ENCODE measurements at places on chromosomes 3 and 15.
A peak's percentile ranks its signal among the peaks of the same experiment; 100 is the strongest.

DNA sequence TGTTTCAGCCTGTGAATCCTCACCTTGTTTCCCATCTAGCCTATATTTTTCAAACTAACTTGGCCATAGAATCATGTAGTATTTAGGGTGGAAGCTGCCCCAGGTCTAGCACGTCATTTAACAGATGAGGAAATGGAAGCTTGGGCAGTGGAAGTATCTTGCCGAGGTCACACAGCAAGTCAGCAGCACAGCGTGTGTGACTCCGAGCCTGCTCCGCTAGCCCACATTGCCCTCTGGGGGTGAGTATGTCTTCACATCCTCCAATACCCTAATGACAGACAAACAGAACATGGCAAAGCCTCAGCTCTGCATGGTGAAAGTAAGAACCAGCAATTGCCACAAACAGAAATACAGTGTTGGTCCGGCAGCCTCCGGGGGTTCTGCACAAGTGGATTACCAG lies 2.2 kb upstream of the CCR5 start:
- DNase-seq, result no peak

DNA sequence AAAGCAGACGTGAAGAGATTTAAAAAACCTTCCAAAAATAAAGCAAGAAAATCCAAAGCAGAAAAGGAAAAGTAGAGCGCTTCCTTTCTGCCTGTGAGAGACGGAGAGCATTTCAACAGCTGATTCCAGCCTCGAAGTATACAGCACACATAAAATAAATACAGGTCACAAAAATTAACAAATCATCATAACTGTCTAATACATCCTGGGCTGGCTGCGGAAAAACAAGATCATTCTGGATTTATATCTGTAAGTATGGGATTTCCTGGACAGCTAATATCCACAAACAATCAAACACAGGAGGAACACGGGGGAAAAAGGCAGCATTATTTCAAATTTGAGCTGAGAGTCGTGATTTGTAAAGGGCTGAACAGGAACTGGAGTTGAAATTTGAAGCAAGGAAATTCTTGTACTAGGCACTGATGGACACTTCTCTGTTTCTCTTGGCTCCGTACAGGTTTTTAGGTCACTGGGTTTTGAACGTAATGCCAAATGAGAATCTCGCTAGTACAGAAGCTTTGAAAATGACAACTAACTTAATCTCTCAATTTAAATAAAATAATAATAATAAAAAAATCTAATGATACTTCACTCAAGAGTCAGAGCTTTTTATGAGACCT lies 577.7 kb downstream of the FOXP1 start:
- DNase-seq, result no peak

DNA sequence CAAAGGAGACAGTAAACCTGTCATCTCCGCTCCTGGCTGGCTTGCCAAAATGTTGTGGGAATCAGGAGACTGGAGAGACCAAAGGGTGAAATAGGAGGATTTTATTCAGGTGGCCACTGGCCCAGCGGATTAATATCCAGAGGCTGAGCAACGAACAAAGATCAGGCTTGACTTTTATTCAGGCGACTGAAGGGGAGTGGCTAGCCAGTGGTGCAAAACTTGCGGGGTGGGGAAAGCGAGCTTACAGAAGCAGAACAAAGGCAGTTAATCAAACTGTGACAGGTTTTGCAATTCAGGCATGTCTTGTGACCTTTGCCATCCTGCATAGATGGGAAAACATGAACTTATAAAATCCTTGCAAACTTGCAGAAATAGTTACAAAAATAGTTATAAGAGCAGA lies 19.8 kb upstream of the ACAD9 start:
- DNase-seq, result no peak

GRCh38 chr15:88144921-88145653 lies 111.5 kb downstream of the NTRK3 start:
- no peak for DNase-seq

GRCh38 chr15:89628301-89628700 lies 27.0 kb downstream of the KIF7 start:
- DNase-seq, result no peak

GRCh38 chr15:65517866-65518207 lies 348 bp upstream of the DPP8 start:
- no peak for DNase-seq

DNA sequence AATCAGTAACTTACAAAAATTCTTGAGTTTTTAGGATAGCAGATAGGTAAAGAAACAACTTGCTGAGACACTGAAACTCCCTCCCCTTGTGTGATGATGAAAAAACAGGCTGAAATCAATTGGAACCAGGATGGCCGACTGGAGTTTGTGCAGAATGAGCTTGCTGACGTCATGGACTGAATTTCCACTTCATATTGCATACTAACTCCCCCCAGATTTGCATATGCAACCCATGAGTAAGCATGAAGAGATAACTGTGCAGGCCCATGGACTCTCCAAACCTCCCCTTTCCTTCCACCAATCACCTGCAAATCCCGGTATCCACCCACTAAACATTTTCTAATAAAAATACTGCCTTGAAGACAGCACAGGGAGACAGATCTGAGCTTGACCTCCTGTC lies 82.0 kb upstream of the SCN5A start:
- DNase-seq, result no peak

GRCh38 chr15:66126031-66126441 lies 127.5 kb downstream of the MEGF11 start:
- peak; percentile 48 for DNase-seq

DNA sequence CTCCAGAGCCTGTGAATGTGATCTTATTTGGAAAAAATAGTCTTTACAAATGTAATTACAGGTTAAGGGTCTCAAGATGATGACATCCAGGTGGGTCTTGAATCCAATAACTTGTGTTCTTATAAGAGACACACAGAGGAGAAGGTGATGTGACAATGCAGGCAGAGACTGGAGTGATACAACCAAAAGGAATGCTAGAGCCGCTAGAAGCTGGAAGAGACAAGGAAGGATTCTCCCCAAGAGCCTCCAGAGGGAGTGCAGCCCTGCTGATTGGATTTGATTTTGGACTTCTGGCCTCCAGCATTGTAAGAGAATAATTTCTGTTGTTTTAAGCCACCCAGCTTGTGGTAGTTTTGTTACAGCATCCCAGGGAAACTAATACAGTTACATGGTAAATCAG lies 9.7 kb downstream of the MYH15 start:
- DNase-seq, result no peak

DNA sequence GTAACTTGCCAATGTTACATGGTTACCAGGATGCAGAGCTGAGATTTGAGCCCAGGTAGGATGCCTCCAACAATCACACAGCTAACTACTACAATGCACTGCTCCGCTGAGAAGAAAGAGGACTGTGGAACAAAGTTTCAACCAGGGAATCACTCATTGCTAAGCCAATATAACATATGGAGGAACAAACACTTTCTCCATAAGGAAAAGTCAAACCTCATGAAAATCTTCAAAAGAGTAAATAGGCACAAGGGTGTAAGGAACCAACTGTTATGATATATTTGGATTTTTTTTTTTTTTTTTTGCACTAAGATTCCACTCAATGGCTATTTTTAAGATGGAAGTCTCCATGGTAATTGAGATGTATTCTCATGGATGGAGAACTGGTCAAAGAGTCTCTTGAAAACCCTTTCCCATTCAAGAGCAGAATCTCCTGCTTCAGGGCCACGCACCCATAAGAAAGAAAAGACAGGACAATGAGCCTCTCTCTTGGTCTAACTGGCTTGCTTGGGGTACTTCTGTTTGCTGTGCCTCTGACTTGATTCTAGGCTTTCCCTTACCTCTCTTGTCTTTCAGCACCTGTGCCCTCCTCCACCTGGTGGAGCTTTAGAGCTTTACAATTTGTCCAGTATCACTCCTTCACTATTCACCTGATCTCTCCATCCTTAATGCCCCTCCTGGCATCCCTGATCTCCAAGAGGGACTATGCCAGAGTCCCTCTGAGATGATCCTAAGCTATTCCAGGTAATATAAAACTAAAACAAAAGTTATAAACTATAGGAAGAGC lies 252.8 kb downstream of the NTRK3 start:
- peak; percentile 10 for DNase-seq

- no peak for DNase-seq
These were observed 100.4 kb downstream of the PCCB start for GRCh38 chr3:136350557-136350956.

DNA sequence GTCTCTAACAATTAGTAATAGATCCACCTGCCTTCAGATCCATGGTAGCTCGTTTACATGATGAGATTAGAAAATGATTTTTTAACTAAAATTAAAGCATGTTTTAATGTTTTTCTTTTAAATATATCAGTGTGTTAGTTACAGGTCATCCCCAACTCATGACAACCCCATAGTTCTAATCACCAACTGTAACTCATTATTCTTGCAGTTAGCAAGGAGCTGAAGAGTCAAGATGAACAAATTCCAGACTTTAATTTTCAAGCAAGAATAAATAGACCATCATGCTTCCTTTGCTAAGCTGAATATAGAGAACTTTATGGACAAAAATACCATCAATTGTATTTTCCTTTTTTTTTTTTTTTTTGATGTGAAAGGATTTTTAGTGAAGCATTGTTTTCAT lies 101.1 kb downstream of the TOP2B start:
- no peak for DNase-seq

GRCh38 chr3:160876643-160877042 lies 120.6 kb downstream of the PPM1L start:
- no peak for DNase-seq

DNA sequence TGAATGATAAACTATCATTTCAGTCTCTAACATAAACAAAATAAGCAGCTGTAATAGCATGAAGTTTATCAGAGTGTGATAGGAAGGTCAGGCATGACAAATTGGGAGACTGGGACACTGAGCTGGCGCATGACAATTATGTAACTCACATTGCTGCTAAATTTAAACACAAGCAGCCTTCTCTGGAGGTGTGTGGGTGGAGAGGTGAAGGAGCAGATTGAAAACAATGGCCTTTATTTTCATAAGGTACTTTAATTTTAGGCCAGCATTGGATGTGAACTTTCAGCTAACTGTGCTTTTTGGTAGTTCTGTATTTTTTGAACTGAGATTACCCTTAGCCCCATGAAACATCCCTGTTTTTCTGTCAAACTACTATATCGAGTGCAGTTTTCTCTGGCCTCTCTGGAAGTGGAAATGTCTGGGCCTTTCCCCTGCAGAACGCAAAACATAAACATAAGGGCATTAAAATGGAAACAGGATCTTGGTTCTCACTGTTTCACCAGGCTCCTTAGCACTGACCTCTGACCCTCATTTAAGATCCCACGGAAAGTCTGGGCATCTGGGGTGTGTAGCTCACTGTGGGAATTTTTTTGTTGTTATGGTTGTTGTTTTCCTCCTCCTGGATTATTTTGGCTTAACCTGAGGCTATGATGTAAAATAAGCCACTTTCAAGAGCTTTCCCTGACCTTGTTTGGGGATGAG lies 160.1 kb upstream of the DPH6 start:
- no peak for DNase-seq

- DNase-seq, result no peak
These were observed 623.2 kb downstream of the SQOR start for GRCh38 chr15:46258056-46258455.

DNA sequence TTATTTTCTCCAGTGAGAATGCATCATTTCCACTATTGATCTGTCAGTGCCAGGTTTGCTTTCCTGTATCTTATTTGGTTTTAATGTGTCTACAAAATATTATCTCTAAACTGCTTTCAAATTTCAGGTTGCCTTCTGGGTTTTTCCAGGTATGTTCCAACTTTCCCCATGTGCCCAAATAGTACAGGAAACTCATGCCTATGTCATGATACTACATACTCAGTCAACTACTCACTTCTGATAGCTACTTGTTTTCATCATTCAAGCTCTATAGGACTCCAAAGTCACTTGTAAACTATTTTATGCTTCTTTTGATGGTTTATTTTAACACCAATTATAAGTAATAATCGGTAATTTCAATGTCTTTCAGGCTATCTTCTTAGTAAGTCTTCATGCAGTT lies 134.8 kb upstream of the TTC14 start:
- no peak for DNase-seq

DNA sequence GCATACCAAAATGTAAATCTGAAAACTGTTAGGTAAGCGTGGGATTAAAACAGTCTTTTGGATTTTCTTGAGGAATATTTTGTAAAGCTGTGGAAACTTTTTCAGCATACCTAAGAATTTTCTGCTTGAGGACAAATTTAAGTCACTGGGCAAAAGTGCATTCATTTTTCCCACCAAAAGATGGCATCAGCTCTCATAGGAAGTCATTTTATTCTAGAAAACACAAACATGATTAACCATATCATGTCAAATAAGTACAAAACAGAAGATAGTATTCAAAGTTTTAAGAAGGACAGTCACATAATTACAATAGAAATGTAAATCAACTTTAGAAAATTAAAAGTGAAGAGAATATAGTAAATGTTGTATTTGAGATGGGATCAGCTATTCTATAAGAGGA lies 63.5 kb downstream of the SLC49A4 start:
- no peak for DNase-seq

DNA sequence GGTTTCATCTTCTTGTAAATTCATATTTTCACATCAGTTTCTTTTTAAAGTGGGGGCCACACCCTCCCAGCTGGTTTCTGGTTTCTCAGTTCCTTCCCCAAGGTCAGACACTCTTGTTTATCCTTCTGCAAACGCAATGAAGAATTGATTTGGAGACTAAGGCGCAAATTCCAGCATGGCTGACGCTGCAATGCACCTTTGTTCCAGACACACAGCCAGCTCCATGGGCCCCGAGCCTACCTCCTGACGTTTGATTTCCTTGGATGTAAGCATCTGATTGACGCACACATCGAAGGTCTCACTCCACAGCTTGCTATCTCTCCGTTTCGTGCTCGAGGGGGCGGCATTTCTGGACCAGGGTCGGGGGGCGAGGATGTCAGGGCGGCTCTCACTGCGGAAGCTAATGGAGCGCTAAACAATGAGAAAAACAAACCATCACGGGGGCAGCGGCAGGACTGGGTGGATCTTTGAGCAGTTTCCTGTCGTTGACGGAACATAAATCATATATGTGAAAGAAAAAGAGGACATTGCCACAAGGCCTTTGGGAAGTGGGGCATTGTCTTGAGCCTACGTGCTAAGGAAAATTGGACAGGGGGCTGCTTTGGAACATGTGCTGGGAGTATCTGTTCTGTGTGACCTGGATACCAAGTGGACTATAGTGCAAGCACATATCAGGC lies 46.9 kb downstream of the ARHGEF3 start:
- no peak for DNase-seq

DNA sequence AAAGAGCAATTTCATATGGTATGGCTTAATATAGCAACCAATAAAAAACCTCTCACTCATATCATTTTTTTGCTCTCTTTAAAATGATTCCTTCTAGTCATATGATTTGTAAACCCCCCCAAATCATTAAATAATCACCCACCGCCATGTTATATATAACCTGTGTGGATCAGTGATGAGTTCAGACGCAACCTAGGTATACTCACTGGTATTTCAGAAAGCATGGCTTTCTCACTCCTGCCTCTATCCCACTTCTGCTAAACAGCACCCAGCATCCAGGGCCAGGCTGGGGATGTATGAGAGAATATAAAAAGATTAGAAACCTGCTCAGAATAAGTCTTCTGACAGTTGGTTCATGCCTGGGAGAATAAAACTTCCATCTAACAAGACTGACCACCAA lies 172.3 kb upstream of the PRICKLE2 start:
- no peak for DNase-seq

All from WERI-Rb-1 (cell line).